CD4-positive, alpha-beta memory T cell (primary cell): ENCODE measurements at places on chromosomes 6 and 20.

DNA sequence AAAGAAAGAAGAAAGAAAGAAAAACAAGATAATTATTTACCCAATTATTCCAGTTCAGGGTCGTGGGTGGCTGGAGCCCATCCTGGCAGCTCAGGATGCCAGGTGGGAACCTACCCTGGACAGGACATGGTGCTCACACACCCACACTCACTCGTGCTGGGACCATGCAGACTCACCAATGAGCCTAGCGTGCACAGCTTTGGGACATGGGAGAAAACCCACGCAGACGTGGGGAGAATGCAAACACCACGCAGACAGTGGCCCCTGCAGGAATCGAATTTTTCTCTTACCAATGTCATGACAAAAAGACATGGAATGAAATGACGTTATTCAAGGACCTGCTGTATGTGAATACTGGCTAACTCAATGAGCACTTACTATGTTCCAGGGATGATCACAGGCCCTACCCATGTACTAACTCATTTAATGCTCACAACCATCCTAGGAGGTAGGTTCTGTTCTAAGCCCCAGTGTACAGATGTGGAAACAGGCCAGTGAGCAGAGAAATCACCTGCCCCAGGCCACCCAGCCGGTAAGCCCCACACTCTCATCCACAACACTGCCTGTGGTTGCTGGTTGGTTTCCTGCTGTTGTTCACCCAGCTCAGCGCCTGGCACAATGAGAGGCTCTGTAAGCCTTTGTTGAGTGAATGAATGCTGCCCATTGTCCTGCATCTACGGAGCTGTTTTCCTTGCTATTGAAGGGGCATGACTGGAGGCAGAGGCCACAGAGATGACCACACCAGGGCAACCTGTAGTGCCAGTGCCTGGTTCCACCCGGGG is 6.8 kb upstream of the PI16 start:
- peak; percentile 50 for DNase-seq

GRCh38 chr20:32975698-32976674 is 28.2 kb downstream of the SUN5 start:
- no peak for DNase-seq

DNA sequence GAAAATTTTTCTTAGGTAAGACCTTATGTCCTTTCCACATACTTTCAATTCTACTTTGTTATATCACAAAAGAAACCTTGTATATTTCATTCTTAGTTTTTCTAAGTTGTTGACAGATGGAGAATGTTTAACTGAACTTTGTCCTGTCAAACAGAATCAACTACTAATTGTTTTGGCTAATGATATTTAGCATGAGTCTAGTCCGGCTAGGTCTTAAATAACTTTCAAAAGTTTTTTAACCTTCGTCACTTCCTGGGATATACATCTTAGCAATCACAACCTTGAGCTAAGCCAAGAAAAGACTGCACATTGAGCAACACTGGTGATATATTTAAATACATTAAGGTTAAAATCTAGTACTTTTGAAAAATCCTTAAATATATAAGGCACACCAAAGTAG is 62.9 kb upstream of the RUNX2 start:
- DNase-seq: no peak

DNA sequence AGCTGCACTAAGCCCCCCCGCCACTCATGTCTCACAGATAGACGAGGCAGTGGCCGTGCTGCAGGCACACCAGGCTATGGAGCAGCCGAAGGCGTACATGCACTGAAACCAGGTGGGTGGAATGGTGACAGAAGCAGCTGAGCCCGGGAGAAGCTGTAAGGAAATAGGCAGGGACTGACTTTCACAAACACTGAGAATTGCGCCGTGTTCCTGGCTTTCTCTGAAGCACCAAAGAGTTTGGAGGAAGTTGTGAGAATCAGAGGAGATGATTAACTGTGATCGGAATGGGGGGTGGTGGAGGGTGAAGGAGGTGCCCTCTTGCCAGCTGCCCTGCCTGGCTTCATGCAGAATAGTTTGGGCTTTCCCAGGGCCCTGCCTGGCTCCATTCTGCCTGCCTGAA is 21.6 kb downstream of the TOMM34 start:
- no peak for DNase-seq

GRCh38 chr20:19095762-19096161 is 116.7 kb upstream of the SLC24A3 start:
- DNase-seq: no peak

GRCh38 chr6:139642346-139642745 is 267.9 kb upstream of the CITED2 start:
- DNase-seq: no peak

DNA sequence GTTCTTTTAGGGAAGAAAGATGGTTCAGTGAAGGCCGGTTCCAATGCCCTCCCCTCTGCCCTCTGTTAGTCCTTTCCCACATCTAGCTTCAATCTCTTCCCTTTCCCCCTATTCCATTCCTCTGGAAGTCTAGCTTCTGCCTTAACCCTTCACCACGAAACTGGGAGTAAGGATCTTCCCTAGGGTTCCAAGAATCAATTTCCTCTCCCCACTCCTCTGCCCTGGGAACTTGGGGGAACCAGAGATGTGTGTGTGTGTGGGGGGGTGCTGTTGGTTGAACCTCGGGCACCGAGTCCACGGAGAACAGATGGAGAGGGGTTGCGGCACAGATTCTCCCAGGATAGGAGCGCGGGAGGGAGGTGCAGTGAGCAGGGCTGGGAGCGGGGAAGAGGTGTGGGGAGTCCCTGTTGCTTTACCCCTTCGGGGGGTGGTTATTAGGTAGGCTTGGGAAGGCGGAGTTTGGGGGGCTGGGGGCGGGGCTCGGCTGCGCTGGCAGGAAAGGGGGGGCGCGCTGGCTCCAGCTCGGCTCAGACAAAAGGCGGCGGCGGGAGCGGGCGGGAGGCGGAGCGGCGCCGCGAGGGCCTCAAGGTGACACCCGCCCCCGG is at the start of gene TMEM151B:
TSS of gene TMEM151B (plus strand) at position 530 of the 605 bp plus-strand sequence. CDS start 293 bp downstream, outside the sequence.
- DNase-seq: no peak

DNA sequence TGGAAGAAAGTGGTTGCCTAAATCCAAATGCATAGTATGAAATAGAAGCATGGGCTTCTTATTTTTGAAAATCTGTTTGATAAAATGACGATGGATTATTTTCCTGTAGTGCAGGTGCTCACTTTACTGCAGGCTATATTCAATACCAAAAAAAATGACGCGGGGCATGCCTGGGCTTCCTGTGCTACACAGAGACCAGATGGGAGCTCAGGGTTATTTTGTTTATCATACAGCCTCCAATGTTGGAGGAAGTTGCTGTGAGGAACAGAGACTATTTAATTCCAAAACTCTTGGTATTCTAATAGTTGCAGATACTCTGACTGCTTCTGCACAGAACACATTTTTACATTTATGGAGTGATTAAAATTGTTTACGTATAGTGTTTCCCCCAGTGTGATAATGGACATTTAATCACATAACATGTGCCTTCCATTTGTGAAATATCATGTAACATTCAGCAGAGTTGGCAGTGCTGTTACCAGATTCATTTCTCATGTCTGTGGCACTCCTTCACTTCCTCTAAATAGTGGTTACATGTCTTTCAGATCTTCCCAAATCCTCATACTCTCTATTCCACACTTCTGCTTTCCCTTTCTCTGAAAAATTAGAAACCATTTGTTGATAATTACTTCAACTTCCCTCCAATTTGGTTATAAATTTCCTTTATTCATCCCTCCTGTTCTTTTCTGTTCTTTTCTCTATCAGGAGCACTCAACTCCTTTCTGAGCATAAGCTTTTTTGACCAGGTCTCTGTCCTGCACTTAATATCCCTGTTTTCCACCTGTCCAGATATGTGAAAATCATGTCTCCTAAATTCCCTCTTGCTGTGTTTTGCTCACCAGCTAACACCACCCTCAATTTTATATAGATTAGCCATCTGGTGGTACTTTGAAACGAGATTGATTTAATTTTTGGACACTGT is 121.6 kb downstream of the ADGRB3 start:
- DNase-seq: no peak

GRCh38 chr6:112100561-112100960 is 13.2 kb downstream of the FAM229B start:
- no peak for DNase-seq

DNA sequence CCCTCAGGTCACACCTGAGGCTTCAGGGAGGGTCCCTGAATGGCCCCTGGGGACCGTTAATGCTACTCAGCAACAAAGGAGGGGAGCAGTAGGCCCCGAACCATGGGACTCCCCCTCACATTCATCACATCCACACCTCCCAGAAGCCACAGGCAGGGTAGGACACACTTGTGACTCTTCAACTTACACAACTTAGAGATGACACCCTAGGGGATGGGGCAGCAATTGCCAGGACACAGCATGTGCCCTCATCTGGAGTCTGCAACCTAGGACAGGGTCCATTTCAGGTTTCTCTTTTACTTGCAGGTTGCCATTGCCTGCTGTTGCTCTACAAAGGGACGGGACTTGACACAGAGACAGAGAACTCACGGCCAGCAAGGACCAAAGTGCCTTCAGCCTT is 770 bp downstream of the ULBP3 start:
- no peak for DNase-seq

GRCh38 chr6:90268178-90268577 is 28.5 kb downstream of the BACH2 start:
- no peak for DNase-seq

DNA sequence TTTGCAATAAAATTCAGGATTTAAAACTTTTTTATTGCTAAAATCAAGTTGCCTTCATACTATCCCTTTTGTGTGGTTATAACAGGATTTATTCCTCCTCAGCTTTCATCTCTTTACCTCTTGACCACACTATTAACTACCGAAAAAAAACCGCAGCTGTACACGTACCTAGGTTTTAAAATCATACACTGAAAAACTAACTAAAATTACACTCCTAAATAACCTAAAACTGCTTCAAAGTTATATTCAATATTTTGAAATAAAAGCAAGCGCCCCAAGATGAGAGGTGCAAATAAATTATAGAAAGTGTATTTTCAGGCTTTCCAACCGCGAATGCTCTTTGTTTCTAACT is 1.4 kb downstream of the MPC1 start:
- DNase-seq: no peak

GRCh38 chr20:62622877-62623487 is 19.3 kb upstream of the SLCO4A1 start:
- DNase-seq: no peak

DNA sequence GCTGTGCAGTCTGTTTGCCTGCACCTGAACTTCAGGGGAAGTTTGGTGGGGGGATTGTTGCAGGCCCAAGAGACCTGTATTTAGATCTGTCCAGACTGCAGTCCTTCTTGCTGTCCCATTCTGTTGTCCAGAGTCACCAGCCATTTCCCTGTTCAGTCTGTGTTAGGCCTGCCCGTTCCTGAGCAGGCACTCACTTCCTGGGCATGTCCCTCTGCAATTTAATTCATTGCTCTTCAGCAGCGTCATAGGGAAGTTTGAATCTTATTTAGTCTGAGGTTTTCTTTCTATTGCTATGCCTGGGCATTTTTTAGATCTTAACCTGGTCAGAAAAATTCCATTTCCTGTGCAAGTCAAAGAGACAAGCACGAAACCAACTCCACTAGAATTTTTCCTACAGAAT is 190.2 kb downstream of the DTNBP1 start:
- DNase-seq: no peak

GRCh38 chr6:72418495-72418894 is 203.4 kb upstream of the KCNQ5 start:
- no peak for DNase-seq

GRCh38 chr6:13074415-13075140 is 253.8 kb downstream of the TBC1D7 start:
- DNase-seq: no peak

DNA sequence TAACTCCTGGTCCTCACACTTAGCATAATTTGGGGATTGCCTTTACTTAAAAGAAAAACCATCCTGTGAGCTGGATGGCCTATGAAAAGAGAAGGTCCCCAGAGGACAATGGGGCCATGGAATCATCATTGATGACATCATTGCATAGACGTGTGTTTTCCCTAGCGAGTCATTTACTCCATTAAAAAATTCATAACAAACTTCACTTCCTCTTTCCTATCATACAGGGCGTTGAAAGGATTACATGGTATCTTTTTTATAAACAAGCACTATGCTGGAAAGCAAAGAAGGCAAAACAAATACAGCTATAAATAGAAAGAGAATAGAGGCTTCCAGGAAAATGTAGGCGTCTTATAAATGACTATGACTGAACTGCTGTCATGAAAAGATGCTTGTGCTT is 11.3 kb upstream of the COL12A1 start:
- no peak for DNase-seq

- no peak for DNase-seq
Measured at GRCh38 chr20:5729348-5729747, 20.9 kb upstream of the SHLD1 start.

DNA sequence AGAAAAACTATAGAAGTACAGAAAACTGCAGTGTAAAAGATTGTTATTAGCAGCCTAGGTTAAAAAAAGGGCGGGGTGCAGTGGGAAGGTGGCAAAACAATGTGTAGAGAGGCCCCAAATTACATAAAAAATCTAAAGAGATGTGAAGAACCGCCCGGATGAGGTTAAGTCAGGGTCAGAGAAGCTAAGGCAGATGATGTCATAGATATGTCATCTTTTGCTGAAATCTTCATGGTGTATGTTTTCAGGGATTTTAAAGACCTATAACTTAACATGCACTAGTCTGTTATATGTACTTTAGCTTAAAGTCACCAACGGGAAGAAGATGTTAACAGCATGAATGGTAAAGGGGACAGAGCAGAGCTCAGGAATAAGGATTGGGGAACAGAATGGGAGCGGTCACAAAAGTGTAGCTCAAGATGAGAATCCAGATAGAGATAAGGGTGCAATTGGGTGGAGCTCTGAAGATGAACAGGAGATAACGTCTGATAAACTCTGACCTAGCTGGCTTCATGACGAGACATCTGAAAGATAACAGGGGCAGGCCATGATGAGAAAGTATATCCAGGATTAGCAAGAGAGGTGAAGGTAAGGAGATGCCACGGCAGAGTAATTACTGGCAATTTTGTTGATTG is 83.4 kb downstream of the TFAP2A start:
- no peak for DNase-seq

DNA sequence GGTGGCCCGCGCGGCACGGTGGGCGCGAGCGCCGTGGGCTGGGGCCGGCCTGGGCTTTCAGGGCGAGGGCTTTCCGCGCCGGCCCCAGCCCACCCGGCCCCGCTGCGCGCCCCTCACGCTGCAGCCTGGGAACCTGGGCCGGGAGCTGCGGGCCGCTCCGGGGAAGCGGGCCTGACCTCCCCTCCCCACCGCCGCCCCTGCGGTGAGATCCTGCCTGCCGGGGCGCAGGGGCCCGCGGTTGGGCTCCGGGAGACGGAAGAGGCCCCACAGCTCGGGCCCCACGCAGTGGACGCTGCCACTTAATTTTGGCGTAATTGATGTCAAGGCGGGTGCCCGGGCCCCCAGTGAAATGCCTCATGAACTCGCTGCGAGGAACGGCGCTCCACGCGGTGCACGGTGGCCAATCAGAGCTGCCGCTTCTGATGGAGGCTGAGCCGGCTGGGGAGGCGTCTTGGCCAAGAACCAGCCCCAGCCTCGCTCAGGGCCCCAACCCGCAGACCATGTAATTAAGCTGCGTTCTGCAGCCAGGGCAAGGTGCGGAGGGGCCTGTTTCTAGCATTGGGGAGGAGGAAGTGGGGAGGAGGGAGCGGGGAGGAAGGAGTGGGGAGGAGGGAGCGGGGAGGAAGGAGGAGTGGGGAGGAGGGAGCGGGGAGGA is 96.1 kb upstream of the BHLHE23 start:
- peak; percentile 77 for DNase-seq
